ENCODE measurements at places on chromosomes 5 and 9.

DNA sequence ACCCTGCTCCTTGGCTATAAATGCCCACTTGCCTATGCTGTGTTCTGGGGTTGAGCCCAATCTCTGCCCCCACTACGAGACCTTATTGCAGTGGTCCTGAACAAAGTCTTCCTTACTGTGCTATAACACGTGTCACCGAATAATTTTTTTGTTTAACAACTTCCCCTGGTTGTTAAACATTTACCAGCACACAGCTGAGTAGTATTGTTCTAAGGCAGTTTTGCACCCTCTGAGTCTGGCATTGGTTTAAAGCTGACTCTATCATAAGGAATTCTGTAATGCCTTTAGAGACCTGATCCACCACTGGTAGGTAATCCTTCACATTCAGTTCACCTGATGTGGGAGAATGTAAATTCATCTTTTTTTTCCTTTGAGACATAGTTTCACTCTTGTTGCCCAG, 25.6 kb upstream of the ANKRD31 start:
- no peak for DNase-seq

GRCh38 chr9:109092051-109092580, 27.6 kb downstream of the TMEM245 start:
- DNase-seq = no peak

GRCh38 chr5:150653145-150653761, 7.8 kb upstream of the MYOZ3 start:
- DNase-seq = no peak

DNA sequence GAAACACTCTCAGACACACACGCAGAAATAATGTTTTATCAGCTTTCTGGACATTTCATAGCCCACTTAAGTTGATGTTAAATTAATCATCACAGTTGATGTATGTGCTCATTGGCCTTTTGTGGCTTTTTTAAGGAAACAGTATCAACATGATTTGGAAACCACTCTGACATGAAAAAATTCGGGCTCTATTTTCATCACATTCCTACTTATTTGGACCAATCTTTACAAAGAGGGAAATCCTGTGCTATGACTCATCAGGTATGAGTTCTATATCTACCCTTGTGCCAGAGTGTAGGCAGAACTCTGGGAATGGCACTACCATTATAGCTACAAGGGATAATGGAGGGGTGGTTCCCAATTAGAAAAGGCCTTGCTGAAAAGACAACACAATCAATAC, 388.4 kb upstream of the PTGER4 start:
- DNase-seq = no peak

GRCh38 chr5:74418709-74419108, 221.8 kb downstream of the ENC1 start:
- DNase-seq = no peak

DNA sequence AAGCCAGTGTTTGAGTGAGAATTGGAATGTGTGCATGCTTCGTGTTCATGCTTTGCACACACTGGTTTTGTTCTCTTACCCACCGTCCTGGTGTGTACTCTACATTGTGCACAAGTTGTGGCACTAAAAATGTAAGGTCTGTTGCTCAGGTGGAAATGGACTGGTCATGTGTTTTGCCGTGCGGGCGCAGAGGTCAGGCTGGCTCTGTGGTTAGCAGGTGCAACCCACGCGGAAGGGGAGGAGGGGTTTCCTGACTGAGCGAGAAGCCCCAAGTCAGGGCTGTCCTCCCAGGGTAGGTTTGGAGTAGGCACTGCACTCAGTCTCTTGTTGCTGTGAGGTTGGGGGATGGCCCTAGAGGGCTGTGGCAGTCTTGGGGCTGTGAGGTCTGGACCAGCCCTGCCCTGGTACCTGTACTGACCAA, 86.6 kb downstream of the EHMT1 start:
- DNase-seq = peak; percentile 60

Measured in activated T-cell treated with anti-CD3 and anti-CD28 coated beads, Interleukin-2, amount 50 U/mL, for 48 hours (primary cell).